ENCODE measurements at places on chromosomes 13 and 19.

DNA sequence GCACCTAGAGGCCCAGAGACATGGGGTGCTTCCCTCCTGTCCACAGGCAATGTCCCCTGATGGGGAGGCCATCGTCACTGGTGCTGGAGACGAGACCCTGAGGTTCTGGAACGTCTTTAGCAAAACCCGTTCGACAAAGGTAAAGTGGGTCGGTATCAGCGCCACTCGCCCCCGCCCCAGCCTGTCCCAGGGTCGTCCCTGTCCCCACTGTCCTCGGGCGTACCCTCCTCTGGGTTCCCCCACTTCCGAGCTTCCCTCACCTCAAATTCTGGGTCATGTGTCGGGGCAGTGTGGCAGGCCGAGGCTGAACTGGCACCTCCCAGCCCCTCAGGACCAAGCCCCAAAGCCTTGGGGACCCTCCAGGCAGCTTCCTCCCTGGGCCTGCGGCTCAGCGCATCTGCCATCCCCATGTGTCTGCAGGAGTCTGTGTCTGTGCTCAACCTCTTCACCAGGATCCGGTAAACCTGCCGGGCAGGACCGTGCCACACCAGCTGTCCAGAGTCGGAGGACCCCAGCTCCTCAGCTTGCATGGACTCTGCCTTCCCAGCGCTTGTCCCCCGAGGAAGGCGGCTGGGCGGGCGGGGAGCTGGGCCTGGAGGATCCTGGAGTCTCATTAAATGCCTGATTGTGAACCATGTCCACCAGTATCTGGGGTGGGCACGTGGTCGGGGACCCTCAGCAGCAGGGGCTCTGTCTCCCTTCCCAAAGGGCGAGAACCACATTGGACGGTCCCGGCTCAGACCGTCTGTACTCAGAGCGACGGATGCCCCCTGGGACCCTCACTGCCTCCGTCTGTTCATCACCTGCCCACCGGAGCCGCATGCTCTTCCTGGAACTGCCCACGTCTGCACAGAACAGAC is 4.4 kb upstream of the TEKTIP1 start:
- DNase-seq, result no peak

GRCh38 chr19:42278452-42279154 is 9.6 kb downstream of the CIC start:
- no peak for DNase-seq

DNA sequence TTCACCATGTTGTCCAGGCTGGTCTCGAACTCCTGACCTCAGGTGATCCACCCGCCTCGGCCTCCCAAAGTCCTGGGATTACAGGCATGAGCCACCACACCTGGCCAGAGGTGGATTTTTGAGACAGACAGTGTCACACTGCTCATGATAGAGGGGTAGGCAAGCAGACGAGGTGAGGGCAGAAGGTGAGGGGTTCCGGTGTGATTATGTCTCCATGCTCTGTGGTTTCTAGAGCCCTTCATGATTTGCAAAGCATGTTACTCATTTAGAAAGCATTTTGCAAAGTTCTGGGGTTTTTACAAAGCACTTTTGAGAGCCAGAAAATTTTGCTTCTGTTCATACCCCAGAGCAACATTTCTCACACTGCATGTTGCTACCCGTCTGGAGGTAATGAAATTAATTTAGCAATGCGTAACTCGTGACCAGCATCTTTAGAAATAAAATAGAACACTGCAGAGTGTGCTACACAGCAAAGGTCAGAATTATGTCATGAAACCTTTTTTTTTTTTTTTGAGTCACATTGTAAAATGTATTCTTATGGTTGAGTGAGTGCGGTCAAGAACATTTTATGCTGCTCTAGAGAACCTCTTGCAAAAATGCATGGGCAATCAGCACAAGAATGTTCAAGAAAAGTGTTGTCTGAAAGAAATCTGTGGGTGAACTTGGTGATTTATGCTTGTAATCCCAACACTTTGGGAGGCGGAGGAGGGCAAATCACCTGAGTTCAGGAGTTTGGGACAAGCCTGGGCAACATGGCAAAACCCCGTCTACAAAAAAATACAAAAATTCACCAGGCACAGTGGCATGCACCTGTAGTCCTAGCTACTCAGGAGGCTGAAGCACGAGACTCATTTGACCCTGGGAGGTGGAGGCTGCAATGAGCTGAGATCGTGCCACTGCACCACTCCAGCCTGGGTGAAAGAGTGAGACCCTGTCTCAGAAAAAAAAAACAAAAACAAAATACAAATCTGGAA is 58.0 kb downstream of the MAP4K1 start:
- DNase-seq, result peak; percentile 13

GRCh38 chr13:58921129-58921528 is 1242.6 kb downstream of the DIAPH3 start:
- no peak for DNase-seq

DNA sequence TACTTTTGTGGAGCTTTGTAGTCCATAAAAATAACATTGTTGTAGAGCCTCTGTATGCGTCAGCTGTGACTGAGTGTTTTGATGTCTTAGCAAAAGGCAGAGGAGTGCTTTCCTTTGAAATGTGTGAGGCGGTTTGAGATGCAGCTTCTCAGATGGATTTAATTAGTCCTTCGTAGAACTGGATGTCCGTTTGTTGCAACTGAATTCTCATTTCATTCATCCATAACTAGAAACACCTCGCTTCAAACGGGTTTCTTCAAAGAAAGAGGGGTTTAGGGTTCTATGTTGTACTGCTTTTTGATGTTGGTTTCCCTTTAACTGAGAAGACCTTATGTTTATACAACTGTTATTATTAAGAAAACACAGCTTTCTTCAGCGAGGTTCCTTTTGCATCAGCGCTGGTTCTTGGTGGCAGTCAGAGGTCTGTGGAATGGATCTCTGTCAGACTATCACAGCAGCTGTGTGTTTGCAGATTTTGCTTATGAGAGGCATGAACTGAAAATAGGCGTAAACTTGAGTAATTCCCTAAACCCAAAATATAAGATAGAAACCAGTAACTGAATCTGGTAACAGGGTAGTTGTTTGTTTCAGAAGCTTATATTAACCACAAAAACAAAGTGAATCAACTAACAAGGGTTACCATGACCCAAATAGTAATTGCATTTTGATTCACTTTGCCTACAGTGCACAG is 194.4 kb downstream of the GGACT start:
- peak; percentile 73 for DNase-seq

GRCh38 chr19:51727349-51727880 is 3.6 kb upstream of the HAS1 start:
- DNase-seq, result no peak

- no peak for DNase-seq
These were observed 71.5 kb upstream of the GJB6 start for GRCh38 chr13:20303636-20304035.
